ENCODE measurements at places on chromosomes 6 and 20.

- DNase-seq = no peak
Observed at GRCh38 chr6:98716341-98716740, 118.0 kb upstream of the POU3F2 start.

DNA sequence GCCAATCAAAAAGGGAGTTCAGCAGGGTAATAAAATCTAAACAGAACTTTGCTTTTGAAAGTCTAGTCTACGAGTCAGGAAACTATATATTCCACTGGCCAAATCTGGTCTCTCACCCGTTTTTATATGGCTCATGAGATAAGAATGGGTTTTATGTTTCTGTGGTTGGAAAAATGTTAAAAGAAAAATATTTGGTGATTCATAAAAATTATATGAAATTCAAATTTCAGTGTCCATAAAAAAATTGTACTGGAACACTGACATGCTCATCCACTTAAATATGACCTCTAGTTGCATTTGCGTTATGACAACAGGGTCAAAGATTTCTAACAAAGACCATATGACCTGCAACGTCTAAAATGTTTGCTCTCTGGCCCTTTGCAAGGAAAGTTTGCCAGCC lies 22.3 kb upstream of the LAMP5 start:
- DNase-seq = no peak

DNA sequence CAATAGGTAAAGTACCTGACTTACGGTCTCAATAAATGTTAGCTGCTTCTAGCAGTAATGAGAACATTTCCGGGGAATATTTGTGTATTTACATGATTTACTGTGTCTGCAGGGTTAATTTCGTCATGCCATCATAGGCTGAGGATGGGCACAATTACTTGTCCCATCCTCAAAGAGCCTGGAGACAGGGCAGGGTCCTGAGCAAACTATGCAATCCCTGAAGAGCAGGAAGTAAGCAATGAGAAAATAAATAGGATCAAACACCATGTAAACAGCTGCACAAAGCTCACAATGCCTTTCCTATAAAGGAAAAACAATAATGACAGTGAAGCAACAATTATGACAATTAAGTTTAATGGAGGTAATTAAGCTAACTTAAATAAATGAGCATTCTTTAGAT lies 114.6 kb upstream of the FOXQ1 start:
- DNase-seq = no peak

GRCh38 chr6:17842934-17843821 lies 136.5 kb upstream of the NUP153 start:
- no peak for DNase-seq

DNA sequence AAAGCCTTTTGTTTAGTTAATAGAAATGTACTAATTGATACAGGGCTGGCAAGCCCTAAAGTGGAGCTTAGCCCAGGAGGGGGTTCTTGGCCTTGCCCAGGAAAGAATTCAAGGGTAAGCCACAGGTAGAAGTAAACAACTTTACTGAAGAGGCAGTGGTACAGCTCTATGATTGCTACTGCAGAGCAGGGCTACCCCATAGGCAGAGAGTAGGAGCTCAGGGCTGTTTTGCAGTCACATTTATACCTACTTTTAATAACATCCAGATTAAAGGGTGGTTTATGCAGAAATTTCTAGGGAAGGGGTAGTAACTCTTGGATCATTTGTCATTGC lies 680.4 kb upstream of the GJE1 start:
- no peak for DNase-seq

DNA sequence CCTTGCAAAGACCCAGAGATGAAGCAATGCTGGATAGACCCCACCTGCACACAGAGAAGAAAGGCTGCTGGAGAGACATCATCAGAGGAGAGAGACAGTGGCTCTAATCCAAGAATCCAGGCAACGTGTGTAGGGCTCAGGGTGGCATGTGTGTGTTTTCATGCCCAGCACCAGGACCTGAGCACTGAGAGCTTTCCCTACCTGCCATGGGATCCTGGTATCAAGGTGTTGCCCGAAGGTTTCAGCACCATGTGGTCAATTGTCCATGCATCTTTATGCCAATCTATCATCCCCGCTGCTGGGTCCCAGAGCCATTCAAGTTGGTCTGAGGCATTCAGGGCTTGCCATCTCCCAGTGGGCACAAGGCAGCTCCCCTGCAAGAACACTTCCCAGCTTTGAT lies 7.5 kb upstream of the CD93 start:
- DNase-seq = no peak

GRCh38 chr6:111367393-111368088 lies 115.5 kb downstream of the REV3L start:
- DNase-seq = no peak

DNA sequence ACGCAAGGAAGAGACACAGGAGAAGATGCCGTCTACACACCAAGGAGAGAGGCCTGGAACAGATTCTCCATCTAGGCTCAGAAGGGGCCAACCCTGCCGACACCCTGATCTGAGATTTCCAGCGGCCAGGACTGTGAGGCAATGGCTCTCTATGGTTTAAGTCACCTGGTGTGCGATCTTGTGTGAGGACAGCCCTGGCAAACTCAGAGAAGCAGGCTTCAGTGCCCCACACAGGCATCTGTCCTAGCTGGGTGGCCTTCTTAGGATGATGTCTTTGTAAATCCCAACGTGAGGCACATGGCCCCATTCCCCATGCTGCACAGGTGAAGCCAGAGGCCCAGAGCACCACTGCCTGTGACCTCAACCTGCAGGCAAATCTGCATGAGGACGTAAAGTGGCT lies 87.6 kb upstream of the FRMD1 start:
- DNase-seq = no peak

DNA sequence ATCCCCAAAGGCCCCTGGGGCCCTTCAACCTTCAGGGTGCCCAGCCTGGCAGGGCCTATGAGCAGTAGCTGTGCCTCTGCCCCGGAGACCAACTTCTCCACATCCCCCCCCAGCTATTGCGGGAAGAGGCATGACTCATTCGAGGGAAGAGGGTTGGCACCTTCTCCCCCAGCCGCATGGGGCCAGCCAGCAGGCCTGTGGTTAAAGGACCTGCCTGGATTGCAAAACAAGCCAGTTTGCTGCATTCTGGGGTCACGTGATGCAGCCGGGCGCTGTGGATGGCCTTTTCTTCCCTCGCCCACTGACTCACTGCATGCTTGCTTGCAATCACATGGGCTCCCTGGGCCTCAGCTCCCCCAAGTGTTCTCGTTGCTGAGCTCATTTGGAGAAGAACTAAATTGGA lies 182.5 kb downstream of the MAFB start:
- DNase-seq = no peak

DNA sequence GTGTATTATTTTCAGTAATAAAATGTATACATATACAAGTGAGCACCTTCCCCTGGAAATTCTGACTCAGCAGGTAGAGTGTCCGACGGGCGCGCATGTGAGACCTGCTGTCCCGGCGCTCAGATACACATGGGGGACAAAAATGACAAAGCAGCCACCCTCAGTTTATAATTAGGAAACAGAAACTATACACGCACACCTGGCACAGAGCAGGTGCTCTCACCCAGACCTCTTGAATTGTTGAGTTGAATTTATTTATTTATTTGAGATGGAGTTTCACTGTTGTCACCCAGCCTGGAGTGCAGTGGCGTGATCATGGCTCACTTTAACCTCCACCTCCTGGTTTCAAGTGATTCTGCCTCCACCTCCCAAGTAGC lies 180.4 kb downstream of the ZDHHC14 start:
- DNase-seq = no peak

GRCh38 chr20:62454904-62455636 lies 20.7 kb downstream of the GATA5 start:
- DNase-seq = no peak

GRCh38 chr6:30979141-30979540 lies 4.4 kb upstream of the MUC21 start:
- DNase-seq = no peak

DNA sequence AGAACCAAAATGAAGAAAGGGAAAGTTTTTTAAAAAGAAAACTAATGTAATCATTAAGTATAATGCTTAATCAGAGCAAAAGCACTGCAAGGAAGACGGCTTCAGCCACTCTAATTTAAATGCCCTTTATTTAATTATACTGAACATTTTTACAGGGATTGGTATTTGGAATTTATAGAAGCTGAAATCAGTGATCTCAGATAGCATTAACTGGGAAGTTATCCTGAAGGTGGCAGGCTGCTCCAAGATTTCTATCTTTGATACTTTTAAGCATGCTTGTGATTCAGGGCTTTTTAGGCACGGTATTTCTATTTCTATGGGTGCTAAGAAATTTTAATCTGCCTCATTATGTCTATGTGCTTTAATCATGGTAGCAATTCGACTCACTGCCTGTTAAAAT lies 1.3 kb upstream of the NDUFAF4 start:
- peak; percentile 39 for DNase-seq

DNA sequence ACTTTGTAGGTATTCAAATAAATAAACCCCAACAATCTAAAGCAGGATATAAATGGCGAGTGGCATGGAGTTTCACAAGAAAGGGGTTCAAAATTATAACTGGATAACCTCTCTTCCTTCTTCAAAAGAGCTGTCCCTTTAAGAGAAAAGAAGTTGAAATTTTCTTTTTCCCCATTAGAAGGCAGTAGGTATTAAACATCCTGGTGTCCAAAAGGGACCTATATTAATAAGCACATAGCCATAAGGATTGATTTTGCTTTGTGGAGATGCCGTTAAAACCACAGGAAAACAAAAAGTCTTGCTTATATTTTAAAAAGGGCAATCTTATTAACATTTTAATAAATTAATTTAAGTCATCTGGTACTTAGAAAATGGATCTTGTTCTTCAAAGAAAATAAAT lies 76.5 kb downstream of the LYRM4 start:
- no peak for DNase-seq

GRCh38 chr6:11410539-11411307 lies 126.8 kb upstream of the TMEM170B start:
- no peak for DNase-seq

- no peak for DNase-seq
Observed at GRCh38 chr6:21228876-21229460, 364.6 kb upstream of the SOX4 start.

GRCh38 chr6:38018755-38019165 lies 199.2 kb downstream of the ZFAND3 start:
- no peak for DNase-seq

GRCh38 chr6:125718109-125718508 lies 31.3 kb upstream of the HEY2 start:
- no peak for DNase-seq

DNA sequence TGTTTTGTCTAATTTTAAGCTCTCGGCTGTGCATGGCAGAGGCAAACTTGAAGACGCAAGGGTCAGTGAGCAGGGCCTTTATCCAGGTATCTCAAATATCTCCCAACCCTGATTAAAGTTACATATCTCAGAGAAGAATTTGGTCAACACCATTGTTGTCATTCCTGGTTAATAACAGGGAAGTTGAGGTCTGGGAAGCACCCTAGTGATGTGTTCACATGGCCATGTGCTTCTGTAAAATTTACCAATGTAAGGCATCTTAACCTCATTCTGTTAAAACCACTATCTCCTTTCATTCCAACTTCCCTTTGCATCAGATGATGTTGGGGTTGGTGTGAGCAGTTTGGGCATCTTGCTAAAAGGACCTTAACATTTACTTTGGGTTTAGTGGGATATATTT lies 4.0 kb upstream of the FAM110A start:
- no peak for DNase-seq

- no peak for DNase-seq
Observed at GRCh38 chr6:55293116-55293515, 34.2 kb upstream of the GFRAL start.

DNA sequence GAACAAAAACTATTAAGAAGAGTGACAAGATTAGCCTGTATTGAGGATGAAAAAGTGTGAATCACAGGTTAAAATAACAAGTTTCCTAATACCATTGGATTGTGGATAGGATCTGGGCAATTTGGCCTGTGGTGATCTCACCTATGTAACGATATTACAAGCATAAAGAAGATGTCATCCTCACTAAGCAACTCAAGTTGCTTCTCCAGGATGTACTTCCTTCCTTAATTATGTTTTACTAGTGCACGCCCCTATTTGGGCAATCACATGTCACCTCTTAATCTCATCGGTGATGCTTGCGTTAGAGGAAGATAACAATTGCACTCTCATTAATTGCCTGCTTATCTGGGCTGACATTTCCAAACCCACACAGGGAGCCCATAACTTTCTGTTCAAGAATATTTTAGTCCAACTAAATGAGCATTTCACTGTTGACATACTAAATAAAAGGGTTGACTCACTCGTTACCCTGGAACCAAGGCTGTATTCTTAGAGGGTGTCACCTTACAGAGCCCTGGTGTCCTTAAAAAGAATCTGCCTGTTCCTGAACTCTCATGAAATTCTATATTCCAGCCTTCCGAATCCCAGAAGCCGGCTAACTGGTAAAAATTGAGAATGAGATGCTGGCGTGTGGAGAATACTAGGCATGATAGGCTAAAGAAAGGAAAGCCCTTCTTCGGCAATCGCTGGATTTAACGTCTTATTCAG lies 88.2 kb upstream of the ATXN1 start:
- no peak for DNase-seq

DNA sequence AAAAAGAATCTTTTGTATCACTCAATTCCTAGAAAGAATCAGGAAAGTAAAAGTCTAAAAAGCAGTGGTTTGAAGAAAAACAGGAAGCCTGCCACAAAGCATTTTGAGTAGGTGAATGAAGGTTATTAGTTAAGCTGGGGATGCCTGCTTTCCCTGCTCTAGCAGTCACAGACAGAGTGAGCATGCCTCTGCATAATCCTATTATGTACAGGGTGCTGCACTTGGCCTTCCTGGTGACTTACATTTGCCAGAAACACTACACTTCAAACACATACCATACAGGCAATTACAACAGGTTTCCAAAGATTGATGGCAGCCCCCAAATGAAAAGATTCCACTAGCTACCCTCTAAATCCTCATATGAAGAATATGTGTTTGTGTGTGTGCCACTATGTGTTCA lies 130.8 kb downstream of the TPBG start:
- DNase-seq = no peak

DNA sequence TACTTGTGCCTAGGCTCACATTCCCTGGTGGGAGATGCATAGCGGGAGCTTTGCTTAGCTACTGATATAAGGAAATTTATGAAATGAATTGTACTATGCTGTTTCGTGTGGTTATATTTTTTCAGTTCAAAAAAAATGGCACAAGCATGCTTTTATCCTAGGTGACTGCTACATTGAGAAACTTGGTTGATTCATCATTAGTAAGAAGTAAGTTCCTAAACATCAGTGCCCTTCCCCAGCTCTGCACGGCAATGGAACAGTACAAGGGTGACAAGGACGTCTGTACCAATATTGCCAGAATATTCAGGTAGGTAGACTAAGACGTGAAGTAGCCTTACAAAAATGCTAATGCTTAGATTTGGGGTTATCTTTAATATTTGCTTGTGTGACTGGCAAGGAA lies 79.7 kb downstream of the ARMC2 start:
- DNase-seq = no peak

GRCh38 chr6:128456510-128457230 lies 63.7 kb downstream of the PTPRK start:
- no peak for DNase-seq

Measured in NCI-H526 treated with DMSO at 0.1 percent for 48 hours (cell line).